ENCODE measurements at places on chromosomes 6 and 20.

- DNase-seq = no peak
Measured at GRCh38 chr6:72861935-72862432, 240.1 kb downstream of the KCNQ5 start.

GRCh38 chr6:99838607-99839006 lies 155.4 kb downstream of the MCHR2 start:
- no peak for DNase-seq

DNA sequence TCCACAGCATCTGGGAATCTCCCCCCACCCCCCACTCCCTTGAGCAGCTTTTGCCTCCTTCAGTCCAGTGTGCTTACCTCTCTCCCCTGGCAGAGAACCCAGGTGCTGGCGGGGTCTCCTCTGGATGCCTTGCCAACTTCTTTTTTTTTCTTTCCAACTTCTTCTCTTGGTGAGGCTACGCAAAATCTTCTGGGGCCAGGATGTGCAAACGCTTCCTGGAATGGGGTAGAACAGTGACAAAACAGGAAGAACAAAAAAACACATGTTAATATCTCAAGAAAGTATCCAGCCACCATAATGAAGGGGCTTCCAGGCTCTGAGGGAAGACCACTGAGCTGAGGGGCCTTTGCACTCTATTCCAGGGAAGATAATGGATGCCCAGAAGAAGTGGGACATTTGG lies 53.9 kb upstream of the DDR1 start:
- no peak for DNase-seq

GRCh38 chr6:42007286-42008137 lies 42.8 kb upstream of the TAF8 start:
- DNase-seq = no peak

DNA sequence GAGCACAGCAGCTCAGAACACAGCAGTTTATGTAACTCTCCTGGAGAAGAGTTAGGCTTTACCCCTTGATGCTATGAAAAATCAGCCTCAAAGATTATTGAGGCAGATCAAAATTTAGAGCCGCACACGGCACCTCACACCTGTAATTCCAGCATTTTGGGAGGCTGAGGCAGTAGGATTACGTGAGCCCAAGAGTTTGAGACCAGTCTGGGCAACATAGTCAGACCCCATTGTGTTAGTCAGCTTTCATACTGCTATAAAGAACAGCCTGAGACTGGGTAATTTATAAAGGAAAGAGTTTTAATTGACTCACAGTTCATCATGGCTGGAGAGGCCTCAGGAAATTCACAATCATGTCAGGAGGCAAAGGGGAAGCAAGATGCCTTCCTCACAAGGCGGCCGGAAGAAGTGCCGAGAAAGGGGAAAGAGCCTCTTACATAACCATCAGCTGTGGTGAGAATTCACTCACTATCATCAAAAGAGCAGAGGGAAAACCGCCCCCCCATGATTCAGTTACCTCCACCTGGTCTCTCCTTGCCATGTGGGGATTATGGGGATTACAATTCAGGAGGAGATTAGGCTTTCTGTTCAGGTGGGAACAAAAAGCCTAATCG lies 87.7 kb downstream of the SGK1 start:
- no peak for DNase-seq

DNA sequence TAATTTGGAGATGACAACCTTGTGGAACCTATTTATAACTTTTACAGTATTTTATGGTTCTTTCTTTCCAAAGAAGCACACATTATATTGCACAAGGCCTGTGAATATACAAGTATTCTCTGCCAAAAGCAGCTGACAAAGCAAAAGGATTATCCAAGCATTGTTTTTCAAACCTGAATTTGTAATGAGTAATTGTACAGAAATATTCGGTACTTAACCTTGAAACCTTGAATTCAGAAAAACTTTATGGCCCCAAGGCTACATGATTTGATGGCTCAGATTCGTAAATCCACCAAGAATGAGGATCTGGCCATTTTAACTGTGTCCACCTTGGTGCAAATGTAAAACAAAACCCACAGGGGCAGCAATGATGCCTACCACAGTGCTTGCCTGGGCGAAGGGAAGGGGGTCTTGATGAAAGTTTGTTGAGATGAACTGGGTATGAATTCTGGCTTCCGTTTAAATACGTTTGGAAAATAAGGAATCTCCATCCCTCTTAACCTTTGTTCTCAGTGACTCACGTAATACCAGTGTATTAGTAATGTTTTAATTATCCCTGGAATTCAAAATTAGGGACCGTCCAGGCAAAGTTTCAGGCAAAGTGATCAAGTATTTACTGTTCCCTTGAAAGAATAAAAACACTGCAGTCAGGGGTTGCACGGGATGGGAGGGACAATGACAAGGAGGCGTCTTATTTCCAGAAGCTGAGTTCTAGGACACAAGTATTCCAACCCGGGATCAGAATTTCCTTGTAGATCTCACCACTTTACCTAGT lies 2.7 kb upstream of the RBM24 start:
- no peak for DNase-seq

DNA sequence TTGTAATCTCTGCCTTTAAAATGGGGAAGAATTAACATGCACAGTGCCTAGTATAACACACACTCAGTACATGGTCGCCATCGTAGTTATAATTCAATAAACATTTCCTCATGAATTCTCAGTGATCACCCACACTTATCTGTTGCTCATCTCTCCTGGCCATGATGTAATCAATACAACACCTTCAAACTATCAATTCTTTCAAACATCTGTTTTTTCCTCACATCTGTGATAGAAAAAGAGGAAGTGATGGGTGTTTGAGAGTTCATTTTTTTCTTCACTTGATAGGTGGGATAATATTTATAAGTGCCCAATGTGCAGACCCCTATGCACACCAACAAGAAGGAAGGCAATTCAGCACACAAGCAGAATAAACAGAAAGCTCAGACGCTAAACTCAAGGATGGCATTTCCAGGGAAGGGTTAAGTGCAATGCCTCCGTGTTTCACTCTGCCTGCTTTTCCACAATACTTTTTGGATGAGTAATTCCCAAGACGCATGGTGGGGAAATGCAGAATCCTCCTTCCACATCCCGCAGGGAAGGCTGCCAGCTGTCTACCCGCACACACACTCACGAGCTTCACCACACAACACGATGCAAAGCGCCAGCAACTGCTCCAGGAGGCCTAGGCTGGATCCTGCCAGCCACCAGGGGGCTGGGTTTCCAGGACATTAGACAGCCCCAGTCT lies 100.3 kb downstream of the GMPR start:
- DNase-seq = peak; percentile 94

GRCh38 chr6:162497389-162497788 lies 230.2 kb downstream of the PRKN start:
- DNase-seq = no peak

DNA sequence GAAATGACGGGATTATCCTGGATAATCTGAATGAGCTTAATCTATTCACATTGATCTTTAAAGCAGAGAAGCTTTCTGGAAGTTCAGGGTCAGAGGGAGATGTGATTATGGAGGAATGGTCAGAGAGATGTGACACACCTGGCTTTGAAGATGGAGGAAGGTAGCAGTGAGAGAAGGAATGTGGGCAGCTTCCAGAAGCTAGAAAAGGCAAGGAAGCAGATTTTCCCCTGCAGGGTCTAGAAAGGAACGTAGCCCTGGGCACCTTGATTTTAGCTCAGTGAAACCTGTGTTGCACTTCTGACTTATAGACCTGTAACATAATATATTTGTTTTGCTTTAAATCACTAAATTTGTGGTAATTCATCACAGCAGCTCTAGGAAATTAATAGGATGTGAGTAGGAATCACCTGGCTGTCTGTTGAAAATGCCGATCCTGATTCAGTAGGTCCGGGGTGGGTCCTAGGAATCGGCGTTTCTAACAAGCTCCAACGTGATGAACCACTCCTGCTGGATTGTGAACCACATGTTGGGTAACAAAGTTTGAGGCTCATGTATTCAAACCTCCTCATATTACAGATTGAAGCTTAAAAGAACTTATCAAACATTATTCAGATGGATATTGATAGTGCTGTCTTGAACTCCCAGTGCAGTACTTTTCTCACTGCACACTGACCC lies 157.0 kb downstream of the GJA1 start:
- DNase-seq = no peak

All from smooth muscle cell of the brain vasculature (primary cell).